NCI-H748 treated with DMSO at 0.1 percent for 48 hours (cell line): ENCODE measurements at places on chromosomes 4 and X.
A peak's percentile ranks its signal among the peaks of the same experiment; 100 is the strongest.

- DNase-seq, result no peak
Observed at GRCh38 chr4:11426731-11427120, 2.0 kb downstream of the HS3ST1 start.

GRCh38 chr4:150238591-150238990 lies 160.3 kb downstream of the DCLK2 start:
- DNase-seq, result no peak

DNA sequence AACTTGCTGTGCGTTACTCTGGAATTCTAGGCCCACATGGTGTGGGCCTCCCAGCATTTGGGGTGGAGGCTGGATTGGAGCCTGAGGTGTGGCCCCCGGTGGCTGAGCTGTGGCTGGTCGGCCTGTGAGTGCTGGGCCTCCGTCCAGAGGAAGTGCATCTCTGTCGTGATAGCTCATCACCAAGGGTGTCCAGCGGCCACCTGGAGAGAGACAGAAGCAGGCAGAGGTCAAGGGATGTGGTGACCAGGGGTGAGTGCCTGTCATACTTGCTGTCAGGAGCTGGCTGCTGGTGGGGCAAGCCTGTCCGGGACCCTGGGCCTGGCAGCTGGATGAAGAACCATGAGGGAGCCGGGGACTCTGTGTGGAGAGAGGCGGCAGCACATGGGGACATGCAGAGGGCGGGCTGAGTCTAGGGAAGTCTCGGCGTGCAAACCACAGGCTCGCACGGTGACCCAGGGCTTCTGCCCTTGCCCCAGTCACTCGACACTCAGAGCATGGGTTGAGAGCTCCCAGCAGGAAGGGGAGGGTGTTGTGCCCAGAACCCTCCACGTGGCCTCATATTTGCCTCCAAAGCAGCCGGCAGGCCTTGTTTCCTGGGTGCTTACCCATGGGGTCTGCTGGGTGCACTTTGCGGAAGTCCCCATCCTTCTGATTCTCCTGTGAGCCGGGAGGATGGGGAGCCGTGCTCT lies 6.2 kb downstream of the SORCS2 start:
- DNase-seq, result no peak

GRCh38 chr4:24770667-24771066 lies 24.7 kb upstream of the SOD3 start:
- no peak for DNase-seq

DNA sequence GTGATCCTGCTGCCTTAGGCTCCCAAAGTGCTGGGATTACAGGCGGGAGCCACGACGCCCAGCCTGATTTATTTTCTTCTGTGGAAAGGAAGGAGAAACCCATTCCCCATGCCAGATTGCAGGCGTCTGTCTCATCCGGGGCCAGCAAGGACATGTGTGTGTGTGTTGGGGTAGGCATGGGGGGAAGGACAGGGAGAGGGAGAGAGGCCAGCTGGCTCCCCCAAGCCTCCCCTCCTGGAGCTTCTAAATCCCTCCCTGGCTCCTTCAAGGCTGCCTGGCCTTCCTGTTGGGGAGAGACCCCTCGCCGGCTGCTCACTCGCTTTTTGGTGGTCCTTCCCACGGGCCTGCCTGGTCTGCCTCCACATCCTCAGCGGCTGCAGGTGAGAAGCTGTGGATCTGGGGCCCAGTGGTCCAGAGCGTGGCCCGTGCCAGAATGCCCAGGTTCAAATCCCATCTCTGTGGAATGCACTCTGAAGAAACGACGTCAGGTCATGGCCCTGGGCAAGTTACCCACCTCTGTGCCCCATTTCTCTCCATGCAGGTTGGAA lies 1.3 kb upstream of the PLXNB3 start:
- no peak for DNase-seq

DNA sequence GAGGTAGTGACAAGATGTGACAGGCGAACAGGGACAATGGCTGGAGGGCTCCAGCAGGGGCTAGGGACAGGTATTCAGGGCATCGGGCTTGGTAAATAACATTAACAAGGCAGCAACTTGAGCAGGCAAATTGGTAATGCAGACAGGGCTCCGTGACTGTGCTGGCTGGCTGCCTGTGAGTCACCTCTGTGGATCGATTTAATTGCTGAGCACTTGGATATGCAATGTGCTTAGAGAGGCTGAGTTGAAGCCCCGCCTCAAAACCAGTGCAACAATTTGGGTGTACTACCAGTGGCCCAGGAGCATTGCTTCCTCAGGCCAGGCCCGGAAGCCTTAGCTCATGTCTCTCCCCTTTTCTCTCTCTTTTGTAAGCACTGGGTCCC lies 19.5 kb downstream of the CNGA2 start:
- no peak for DNase-seq

- peak; percentile 1 for DNase-seq
Observed at GRCh38 chr4:123350191-123350544, 46.4 kb upstream of the SPRY1 start.

- peak; percentile 56 for DNase-seq
Observed at GRCh38 chr4:165464813-165465381, 86.1 kb downstream of the CPE start.

DNA sequence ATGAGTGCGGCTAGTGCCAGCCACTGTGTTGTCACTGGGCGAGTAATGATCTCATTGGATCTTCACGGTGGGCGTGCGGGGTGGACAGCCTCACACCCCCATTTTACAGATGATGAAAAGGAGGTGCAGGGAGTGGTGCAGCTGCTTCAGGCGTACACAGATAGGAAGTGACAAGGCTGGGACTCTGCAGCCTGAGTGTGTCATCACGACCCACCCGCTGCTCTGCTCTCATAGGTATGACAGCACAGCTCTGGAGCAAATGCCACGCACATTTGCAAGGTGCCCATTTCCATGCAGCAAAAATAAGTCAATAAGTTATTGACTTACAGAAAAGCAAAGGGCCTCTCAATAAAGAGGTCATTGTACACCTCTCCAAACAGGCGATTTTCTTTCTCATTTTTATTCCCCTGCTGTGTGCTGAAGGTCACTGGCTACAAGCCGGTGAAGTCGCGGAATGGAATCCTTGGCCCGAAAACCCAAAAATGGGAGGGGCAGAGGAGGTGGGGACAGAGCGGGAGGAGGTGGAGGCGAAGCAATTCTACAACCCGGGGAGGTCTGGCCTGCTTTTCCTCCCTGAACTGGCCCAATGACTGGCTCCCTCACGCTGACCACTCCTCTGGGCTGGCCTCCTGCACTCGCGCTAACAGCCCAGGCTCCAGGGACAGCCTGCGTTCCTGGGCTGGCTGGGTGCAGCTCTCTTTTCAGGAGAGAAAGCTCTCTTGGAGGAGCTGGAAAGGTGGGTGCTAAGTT lies at the start of gene SOD3:
Gene SOD3, plus strand, starts transcription at position 658 of the 750 bp plus-strand sequence. CDS start 3,949 bp downstream, outside the sequence.
- DNase-seq, result no peak

- no peak for DNase-seq
Observed at GRCh38 chr4:26736621-26737020, 124.0 kb upstream of the STIM2 start.

- peak; percentile 37 for DNase-seq
Observed at GRCh38 chrX:53481816-53482465, 47.8 kb upstream of the HSD17B10 start.

- no peak for DNase-seq
Observed at GRCh38 chr4:163462556-163462955, 11.0 kb downstream of the TKTL2 start.

- peak; percentile 47 for DNase-seq
Observed at GRCh38 chr4:145483514-145483913, 1.9 kb downstream of the SMAD1 start.

GRCh38 chr4:150773729-150774449 lies 191.9 kb downstream of the MAB21L2 start:
- DNase-seq, result no peak

GRCh38 chr4:55650483-55650882 lies 14.4 kb upstream of the NMU start:
- DNase-seq, result no peak

GRCh38 chr4:8850830-8851188 lies 20.8 kb downstream of the HMX1 start:
- no peak for DNase-seq

GRCh38 chr4:8143392-8144140 lies 15.0 kb downstream of the ABLIM2 start:
- DNase-seq, result no peak

GRCh38 chrX:116667346-116668134 lies 204.8 kb upstream of the CT83 start:
- DNase-seq, result no peak

GRCh38 chr4:173461170-173461569 lies 62.3 kb upstream of the SCRG1 start:
- no peak for DNase-seq

DNA sequence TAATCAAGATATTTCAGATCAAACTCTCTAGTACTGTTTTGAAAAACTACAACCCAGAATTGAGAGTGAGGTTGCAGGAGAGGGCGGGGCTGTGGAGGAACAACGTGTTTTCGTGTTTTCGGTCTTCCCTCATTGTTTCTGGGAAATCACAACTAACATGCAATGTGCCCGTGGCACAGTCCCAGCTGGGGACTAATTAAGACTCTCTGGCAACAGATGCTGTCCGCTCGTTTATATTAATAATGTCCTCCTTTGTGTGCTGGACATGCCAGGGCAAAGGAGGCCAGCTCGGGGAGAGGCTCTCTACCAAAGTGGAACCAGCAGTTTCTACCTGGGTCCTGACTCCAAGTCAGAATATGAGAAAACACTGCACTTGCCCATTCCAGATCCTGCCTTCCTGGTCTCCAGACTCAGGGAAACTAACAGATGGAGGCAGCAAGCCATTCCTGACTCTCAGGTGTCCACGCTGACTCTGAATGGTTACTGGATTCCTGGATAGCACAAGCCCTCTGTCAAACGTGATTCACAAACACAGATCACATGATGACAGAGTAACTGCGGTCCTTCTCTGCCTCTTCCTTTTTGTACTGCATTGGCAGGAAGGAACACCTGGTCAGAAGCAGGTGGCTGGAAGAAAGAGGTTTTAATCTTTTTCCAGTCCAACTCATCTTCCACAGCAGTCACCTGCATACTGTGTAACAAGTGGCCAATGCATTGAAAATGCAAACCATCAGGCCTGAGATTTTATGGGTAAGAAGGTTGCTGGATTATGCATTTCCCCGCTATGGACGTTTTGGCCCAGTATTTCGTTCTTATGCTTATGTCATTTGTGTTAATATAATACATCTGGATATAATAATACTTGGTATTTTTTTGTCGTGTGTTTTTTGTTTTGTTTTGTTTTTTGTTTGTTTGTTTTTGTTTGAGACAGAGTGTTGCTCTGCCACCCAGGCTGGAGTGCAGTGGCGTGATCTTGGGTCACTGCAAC lies 65.0 kb downstream of the COQ2 start:
- DNase-seq, result peak; percentile 21

DNA sequence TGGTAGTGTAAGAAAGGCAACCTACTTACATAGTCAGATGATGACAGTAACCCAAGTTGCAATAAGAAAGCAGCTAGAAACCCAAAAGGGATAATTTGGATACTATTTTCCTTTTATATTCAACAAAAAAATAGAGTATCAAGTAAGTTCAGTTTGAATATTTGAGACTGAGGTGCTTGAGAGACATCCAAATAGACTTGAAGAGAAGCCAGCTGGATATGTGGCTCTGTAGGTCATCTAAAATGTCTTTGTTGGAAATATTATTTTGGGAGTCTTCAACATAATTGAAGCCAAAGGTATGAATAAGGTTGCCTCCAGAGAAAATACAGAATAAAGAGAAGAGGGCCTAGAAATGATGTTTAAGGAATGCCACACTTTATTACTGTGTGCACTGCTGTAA lies 438.2 kb upstream of the DIAPH2 start:
- DNase-seq, result no peak

DNA sequence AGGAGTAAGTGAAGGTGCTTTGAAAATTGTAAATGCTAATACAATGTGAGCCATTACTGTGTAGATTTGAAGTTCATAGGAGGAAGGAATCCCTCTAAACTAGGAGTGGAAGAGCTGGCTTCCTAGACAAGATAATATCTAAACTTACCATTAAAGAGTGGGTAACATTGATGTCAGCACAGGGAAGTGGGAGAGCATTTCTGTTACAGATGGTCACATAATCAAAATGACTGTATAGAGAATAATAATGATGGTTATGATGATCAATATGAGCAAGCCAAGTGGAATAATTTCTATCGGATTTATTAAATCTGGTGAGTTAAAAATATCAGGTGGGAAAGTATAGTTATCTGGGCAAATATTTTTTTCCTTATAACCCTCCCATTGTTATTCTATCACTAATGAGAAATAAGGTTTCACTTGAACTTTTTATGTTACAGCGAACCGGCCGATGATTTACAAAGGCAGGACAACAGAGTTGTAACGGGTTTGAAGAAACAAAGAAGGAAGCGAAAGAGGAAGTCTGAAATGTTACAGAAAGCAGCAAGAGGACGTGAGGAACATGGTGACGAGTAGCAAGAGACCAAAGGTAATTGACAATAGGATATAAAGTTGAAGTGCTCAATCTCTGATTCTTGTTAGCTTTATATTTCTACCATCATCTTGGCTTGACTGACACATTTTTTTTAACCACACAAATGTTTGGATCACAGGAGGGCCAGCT lies 43.5 kb downstream of the FMR1NB start:
- no peak for DNase-seq

- DNase-seq, result no peak
Observed at GRCh38 chr4:15234116-15234855, 193.5 kb upstream of the C1QTNF7 start.

DNA sequence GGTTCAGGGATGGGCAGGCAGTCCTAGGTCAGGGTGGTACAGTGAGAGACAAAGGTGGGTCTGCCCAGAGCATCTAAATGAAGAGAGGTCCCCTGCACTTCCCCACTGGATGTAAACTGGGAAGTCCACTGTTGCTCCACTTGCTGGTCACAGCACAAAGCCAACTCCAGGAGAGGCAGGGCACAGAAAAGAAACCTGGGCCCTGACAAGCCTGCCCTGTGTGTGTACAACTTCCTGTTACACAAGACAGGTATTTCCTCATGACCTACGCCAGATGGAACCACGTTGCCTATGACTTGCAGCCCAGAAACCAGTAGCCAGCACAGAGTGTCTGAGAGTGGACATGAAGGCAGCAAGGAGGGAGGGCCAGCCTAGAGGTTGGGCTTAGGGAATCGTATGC lies 161.8 kb downstream of the SH3KBP1 start:
- no peak for DNase-seq

GRCh38 chr4:122876456-122876855 lies 45.9 kb downstream of the NUDT6 start:
- no peak for DNase-seq

- peak; percentile 47 for DNase-seq
Observed at GRCh38 chr4:141350122-141350905, 129.6 kb downstream of the ZNF330 start.

DNA sequence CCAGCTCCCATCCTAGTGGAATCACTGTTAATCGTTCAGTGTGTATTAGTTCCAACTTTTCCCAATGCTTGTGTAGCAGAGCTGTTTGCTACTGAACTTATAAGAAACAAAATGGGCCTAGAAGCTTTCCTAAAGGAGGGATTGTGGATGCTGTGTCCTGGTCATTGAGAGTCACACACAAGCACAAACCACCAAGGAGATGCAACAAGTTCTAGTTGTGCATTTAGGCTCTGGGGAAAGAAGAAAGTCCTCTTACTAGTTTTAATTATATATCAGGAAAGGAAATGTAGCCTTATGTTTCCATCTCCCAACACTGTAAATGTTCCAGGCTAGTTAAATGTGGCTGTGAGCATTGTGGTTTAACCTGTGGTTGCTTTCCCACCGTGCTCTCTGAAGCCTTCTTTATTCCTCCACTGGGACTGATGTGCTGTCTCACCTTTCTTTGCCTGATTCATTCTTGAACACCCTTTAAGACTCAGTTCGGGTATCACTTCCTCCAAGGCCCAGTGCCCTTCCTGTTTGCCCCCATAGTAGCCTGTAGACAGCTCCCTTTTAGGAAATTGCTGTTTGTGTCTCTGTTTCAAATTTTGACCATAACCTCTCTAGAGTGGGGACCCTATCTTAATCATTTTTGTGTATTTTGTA lies 34.3 kb downstream of the ATP10D start:
- DNase-seq, result no peak

- no peak for DNase-seq
Observed at GRCh38 chrX:31449081-31449480, 377.2 kb upstream of the FTHL17 start.

- DNase-seq, result no peak
Observed at GRCh38 chrX:34560180-34560579, 96.9 kb downstream of the TMEM47 start.
